Uterus (tissue), 4 donors: ENCODE measurements at places on chromosomes 4 and X. TPM values are rescaled to one million over a fixed set of nuclear protein-coding genes. Genes with fewer than 3 reads are reported as not detected.

Gene ABCE1
- 73.8 TPM for total RNA-seq

DNA sequence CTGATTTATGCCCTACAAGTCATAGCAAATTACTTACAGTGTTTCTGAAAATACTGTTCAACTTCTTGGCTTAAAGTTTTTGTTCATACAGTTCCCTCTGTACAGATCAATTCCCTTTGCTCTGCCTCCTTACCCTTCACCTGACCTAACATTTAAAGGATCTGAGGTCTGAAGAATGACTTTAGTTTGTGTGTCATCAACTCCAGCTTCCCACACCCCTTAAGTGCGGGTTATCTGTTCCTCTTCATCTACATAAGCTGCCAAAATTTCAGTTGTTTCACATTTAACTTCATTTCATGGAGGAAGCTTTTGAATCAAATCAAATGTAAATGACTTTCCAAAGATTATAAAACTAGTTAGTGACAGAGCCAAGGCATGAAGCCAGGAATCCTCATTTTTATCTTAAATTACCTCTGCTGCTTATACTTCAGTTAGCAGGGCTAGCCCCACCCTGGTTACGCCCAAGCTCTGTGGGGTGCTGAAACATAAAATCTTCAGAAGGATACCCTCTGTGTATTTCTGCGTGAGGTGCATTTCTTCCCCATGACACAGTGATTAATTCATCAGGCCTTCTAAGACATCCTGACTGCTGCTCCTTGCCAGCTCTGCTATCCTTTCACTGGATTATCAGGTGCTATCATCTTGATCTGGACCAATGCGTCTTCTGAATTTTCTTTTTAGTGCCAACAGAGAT, 16.5 kb downstream of the CXCL1 start:
- no peak for DNase-seq

- DNase-seq = no peak
Observed at GRCh38 chrX:109374262-109374960, 107.5 kb downstream of the GUCY2F start.

DNA sequence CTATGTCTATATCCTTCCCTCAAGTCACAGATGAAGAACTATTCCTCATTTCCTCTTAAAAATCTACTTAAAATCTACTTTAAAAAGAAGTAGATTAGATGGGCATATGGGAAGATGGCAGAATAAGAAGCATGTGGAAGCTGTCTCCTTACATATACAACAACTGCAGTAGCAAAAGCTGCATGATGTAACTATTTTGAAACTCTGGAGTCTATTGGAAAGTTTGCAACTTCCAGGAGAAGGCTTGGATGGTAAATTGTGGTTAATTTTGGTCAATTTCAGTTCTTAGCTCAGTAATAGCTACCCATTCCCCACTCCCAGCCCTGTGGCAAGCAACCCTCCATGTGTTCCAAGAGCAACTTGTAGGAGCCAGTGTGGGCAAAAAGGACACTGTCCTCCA, 36.9 kb downstream of the MORC4 start:
- no peak for DNase-seq

DNA sequence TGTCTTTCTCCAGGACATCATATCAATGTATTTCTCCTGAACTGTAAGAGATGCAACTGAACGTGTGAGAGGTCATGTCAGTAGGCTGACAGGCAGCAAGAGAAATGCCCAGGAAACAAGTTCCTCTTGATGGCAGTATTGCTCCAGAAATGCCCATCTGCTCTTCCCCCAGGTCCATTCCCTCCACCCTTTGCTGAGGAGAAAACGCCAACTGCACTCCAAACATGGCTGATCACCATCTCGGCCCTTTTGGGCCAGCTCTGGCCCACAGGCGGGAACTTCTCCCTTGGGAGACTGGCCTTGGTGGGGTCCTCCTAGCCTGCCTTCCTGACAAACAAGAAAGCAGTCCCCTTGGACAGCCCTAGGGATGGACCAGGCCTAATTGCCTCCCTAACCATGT, 276.5 kb upstream of the AGTR2 start:
- no peak for DNase-seq

GRCh38 chrX:147838465-147839131, 73.1 kb upstream of the FMR1 start:
- no peak for DNase-seq

- no peak for DNase-seq
Observed at GRCh38 chr4:82380344-82380743, 6.6 kb upstream of the HNRNPD start.

GRCh38 chrX:51779306-51779705, 36.1 kb downstream of the GSPT2 start:
- DNase-seq = no peak

DNA sequence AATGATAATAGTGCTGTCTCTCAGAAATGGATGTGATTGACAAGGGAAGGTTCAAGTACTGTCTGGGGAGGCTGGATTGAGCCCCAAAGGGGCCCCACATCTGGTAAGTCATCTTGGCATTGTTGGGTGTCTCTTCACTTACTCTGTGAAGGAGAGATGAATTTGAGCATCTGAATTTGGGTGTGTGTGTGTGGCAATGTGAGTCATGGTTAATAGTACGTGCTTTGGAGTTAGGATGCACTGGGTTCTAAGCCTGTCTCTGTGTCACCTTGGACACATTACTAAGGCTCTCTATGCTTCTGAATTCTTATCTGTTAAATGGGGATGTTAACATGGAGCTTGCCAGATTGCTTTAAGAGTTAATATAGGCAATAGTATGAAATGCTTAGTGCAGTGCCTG, 80.4 kb downstream of the FRAS1 start:
- DNase-seq = no peak

GRCh38 chr4:105473324-105474098, at the start of gene PPA2:
PPA2 (minus strand) TSS chr4:105474062; CDS start chr4:105474050, 12 bp downstream.
- peak; percentile 79 for DNase-seq

- no peak for DNase-seq
Observed at GRCh38 chrX:3435057-3435456, 88.6 kb upstream of the MXRA5 start.

Gene RPS6KA6
- 11.8 TPM for total RNA-seq

DNA sequence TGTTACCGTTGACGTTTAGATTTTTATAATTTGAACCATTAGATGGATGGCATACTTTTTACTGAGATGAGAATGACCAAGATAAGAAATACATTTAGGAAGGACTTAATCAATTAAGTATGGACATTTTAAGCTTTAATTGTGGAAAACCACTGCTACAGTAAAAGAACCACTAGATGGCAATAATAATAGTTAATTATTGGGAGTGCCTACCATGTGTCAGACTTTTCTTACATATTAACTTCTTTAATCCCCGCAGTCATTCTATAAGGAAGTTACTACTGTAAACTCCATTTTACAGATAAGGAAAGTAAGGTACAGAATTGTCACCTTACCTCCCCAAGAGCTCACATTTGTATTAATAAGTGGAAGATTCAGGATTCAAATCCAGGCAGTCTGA, 48.5 kb upstream of the MYOZ2 start:
- no peak for DNase-seq

GRCh38 chr4:6884341-6884870, 25.2 kb upstream of the TBC1D14 start:
- DNase-seq = no peak

DNA sequence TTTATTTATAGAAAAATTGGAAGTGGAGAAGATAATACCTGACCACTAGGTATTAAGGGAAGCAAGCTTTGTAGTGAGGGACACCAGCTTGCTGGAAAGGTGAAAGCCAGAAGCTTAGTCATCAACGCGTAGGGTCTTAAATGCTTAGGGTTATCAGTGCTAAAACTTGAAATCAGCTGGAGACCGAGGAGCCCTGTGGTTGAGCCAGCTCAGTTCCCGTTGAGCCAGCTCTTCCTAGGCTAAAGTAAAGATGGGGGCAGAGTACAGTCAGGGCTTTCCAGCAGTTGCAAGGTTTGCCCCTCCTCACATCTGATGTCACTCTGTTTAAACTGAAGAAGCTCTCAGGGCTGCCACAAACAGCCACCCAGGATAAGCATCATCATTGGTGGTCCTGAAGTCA, 240.7 kb downstream of the DCLK2 start:
- DNase-seq = no peak

DNA sequence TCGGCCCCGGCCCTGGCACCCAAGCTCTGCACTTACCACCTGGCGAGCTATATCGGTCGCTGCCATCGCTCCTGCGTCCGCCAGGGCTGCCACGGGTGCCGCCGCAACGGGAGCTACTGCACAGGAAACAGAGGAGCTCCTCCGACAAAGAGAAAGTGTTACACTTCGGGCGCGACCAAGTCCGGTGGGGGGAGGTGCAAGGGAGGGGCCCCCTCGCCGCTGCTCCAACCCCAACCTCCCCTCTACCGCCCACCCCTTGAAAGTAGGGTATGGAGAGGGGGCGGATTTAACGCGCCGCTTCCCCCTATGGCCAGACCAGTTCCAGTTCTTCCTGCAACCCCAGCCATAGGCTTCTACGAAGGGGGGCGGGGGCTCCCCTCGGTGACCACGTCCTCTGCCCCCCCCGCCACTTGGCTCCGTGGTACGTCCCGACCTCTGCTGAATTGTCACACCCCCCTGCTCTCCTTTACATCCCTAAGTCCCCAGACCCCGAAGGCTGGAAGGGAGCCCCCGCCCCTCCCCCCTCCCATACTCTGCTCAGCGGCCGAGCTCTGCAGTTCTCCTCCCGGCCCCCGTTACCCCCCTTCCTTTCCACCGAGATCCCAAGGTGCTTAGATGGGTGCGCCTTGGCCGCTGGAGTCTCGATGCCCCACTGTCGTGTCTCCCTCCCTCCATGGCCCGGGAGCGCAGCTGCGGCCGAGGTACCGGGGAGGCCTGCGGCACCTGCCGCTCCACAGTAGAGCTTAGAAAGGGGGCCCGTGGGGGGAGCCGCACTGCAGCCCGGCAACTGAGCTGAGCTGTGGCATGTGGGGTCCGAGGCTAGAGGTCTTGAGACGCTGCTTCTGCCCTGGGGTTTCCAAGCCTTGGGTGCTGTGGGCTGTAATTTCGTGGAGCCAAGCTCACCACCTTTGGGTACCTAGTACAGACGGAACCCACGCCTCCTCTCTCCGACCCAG, at the start of gene SEPTIN6:
TSS of gene SEPTIN6 (minus strand) at position 129 of the 956 bp plus-strand sequence. CDS start at position 66, 63 bp downstream.
- DNase-seq = peak; percentile 43

Gene BMP3
- total RNA-seq = 1.3 TPM
